ENCODE measurements at places on chromosomes 3 and 15. TPM values are rescaled to one million over a fixed set of nuclear protein-coding genes. Genes with fewer than 3 reads are reported as not detected.

GRCh38 chr3:182331341-182331740, 462.0 kb upstream of the ATP11B start:
- DNase-seq, result no peak

DNA sequence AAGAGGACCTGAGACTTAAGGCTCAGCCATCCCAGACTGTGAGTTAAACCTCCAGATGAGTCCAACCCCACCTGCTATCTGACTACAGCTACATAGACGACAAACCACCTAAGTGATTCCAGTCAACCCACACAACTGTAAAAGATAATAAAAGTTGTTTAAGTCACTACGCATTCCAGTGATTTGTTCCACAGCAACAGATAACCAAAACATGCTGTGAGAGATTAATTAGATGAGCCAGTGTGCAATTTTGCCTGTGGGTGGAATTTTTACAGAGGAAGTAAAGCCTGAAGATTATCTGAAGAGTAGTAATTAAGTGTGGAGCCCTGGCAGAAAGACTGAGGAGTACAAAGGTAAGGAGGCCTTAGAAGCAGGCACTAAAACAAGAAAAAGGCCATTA, 5.4 kb downstream of the BTBD1 start:
- DNase-seq, result peak; percentile 27

GRCh38 chr15:69599271-69599670, 146.7 kb downstream of the RPLP1 start:
- no peak for DNase-seq

DNA sequence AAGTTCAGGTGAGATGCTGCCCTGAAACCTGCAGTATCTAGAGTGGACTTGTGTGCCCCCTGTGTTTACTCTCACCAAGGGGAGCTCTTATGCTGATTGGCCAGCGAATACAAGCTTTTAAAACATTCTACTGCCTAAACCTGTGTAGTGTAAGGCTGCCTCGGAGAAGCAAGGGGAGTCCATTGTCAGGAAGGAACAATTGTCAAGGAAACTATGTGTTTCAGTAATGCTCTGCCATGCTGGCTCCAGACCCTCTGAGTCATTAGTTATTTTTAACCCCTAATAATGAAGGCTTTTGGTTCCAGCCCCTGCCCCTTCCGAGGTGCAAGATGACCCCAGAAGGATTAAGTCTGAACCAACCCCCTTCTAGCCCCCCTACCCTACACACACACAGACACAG, 66.1 kb upstream of the CHMP2B start:
- DNase-seq, result no peak

- peak; percentile 44 for DNase-seq
Measured at GRCh38 chr15:92714077-92714476, 58.5 kb upstream of the FAM174B start.

- no peak for DNase-seq
Measured at GRCh38 chr3:127489357-127489756, 101.2 kb downstream of the TPRA1 start.

DNA sequence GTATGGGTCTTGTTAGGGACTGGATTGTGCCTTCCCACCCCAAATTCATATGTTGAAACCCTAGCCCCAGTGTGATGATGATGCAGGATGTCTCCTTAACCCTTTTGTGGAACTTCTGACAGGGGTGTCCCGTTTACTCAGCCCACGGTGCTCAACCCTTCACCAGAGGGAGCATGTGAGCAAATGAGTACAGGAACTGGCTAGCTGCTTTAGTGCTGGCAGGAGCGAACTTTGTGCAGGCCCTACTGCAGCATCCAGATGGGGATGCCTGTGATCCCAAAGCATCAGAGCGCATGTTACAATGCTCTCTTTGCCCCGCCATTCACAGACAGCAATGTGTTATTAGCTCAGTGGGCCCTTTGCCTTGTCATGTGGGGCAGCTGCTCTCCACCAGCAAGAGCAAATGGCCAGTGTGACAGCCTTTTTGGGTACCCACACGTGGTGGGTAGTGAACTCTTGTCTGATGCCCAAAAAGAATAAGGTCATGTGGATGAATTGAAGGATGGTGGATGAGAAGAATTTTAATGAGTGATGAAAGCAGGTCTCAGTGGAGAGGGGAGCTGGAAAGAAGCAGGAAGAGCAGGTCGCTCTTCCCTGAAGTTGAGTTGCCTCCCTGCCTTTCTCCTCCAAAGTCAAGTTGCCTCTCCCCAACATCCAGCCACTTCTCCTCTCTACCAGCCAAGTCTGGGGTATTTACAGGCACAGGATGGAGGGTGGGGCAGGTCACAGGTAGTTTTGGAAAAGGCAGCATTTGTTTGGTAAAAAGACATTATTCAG, 63.3 kb upstream of the STRIT1 start:
- DNase-seq, result no peak

- peak; percentile 17 for DNase-seq
Measured at GRCh38 chr15:50051811-50052419, 67.1 kb downstream of the ATP8B4 start.

DNA sequence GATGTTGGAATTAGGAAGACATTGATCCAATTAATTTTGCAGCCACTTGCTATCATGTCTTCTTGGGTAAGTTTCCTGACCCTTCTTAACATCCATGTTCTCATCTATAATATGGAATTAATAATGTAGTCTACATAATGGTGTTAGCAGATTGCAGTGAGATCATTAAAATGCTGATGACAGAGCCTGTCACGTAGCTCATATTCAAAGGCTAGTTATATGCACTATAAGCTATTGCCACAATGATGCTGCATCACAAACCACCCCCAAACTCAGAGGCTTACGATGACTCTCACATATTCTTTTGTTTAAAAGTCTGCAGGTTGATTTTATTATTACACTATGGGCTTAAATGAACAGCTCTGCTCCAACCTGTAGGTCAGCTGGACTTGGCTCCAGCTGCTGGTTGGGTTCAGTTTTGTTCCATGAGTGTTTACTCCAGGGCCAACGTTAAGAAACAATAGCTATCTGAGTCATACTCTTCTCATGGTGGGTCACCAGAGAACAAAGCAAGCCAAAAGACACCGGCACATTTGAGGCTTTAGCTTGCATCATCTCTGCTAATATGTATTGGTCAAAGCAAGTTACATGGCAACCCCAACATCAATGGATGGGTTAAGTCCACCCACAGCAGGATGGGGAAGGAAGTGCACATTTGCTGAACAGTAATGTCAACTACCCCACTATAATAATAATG, 250.0 kb upstream of the SLCO3A1 start:
- no peak for DNase-seq

THRB gene
- total RNA-seq, result 0.15 TPM

KBTBD12 gene
- not detected for total RNA-seq

DNA sequence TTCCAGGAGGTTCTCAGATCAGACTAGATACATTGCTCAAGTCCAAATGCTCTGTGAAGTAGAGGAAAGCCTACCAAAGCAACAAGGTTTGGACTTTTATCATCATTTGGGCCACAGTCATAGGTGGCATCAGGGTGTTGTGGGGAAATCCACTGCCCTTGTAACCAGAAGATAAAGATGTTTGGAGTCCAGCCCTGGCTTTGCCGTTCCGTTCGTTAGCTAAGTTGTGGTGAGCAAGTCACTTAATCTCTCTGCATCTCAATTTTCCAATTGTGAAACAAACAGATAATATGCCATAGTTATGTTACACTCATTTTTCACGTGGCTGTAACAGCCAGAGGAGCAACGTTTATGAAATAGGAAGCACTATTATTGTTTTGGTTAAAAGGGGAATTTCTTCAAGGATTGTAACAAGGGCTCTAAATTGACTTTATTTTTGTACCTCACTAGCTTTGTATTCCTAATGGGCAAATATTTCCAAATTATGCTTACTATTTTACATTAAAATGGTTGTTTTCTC, 125.6 kb downstream of the CD47 start:
- DNase-seq, result no peak

Measured in Daoy (cell line).